ENCODE measurements at places on chromosomes 4 and X.

DNA sequence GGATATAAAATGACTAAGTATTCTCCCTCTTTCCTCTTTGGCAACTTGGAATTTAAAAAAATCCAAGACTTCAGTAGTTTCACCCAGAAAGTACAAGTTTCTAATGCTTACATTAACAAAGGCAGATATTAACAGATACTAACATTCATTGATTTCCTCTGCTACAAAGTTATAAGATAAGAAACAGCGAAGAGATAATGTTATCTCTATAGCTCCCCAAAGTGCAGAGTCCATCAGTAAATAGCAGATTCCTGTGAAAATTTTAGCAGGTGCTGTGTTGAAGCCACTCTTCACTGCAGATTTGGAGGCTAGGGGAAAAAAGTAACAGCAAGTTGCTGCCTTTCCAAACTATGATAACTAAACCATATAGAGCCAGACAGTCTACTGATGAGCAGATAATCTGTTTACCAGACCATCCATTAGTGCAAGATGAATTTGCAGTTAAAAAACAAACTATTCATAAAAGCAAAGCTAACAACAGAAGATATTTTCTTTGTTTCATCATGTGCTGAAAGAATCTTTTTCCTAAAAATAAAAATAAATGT is 3.3 kb upstream of the CAMK2D start:
- no peak for DNase-seq

- DNase-seq: no peak
Measured at GRCh38 chr4:69026974-69027373, 69.3 kb upstream of the UGT2B7 start.

- no peak for DNase-seq
Measured at GRCh38 chr4:88409206-88409605, 30.6 kb downstream of the HERC6 start.

DNA sequence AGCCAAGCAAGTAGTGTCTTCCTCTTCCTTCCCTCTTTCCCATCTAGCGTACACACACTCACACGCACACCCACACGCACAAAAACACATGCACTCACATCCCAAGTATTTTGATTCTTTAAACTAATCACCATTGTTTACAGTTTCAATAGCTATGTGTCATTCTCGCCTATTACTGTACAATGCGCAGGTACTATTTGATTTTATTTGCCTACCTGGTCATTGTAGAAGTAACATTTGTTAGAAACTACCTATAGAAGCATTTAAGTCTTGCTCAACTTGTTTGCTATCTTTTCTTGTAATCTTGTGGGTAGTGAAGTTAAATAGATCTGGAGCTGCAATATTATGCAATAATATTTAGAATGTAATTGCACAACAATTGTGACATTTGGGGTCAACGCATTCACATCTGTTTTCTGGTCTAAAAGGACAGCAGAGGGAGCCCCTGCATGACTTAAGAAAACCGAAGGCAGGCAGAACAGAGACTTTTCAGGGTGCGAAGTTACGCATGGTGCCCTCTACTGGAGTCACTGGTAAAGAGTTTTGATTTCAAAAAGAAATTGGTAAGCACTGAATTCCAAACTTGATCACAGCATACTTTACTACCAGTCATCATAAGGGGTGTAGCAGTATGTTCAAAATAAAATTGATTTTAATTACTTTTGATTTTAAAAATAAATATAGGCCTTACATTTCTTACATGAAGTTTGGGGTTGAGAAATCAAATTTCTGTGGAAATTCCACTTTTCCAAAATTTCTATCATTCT is 503.3 kb upstream of the FAM241A start:
- peak; percentile 83 for DNase-seq

GRCh38 chrX:110412971-110413726 is 54.5 kb downstream of the RTL9 start:
- DNase-seq: peak; percentile 59

GRCh38 chr4:72591547-72592454 is 22.8 kb upstream of the ADAMTS3 start:
- peak; percentile 21 for DNase-seq

DNA sequence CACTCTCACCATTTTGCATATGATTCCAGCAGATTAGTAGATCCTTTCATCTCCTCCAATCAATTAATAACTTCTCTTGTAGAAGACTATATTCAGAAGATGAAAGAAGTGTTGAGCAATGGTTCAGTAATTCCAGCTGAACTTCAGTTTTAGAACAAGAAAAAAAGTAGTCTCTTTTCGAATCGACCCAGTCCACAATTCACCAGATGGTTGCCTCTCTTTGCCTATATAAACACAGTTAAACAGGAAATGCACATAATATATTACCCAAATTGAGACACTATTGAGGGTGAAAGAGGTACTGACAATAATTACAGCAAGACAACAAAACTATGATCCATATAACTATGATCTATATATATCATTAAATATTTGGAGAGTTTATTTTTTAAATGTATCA is 16.8 kb upstream of the FAM241A start:
- DNase-seq: no peak

GRCh38 chr4:156576946-156577345 is 394.7 kb downstream of the PDGFC start:
- no peak for DNase-seq

DNA sequence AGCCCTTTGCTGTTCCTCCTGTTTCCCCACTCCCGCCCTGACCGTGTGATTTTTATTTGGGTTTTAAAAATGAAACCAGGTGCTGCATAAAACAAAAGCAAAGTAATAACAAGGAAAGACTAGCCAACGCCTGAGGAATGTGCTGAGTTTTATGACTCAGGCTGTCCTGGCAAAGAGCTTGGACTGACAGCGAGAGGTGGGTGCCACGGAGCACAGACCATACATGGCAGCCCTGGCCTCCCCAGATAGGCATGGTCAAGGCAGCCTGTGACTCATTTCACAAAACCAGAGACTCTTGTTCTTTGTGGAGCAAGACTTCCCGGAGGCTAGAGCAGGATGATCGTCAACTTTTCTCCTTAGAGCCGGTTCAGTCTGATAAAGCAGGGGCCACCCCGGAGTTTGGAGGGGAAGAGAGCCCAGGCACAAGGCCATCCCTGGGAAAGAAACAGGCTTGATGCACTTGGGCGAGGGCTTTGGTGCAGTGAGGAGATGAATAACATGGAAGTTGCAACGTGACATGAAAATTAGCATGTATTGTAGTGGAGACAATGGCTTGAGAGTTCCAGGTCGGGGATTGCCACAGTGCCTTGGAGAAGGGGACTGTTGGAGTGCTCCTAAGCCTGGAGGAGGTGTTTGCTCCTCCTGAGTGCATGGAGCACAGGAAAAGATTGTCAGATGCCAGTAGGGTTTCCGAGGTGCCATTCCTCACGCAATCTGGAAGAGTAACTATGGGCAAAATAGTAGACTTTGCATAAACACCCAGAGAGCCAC is 54.8 kb downstream of the C4orf51 start:
- DNase-seq: peak; percentile 98

GRCh38 chr4:69057620-69058409 is 38.5 kb upstream of the UGT2B7 start:
- no peak for DNase-seq

DNA sequence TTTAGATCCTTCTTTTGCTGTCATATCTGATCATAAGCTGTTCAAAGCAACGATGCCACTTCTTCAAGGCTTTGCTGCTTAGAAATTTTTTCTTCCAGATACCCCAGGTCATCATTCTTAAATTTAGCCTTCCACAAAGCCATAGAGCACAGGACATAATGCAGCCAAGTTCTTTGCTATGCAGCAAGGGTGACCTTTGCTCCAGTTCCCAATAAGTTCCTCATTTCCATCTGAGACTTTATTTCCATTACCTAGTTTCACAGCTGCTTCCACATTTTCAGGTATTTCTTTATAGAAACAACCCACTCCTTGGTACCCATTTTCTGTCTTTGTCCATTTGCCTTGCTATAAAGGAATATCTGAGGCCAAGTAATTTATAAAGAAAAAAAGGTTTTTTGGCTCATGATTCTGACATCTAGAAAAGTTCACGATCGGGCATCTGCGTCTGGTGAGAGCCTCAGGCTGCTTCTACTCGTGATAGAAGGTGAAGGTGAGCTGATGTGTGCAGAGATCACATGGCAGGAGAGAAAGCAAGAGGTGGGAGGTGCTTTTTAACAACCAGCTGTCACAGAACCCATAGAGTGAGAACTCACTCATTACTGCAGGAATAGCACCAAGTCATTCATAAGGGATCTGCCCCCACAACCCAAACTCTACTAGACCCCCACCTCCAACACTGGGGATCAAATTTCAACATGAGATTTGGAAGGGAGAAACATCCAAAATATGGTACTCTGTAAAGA is 11.8 kb upstream of the TASL start:
- DNase-seq: no peak

- DNase-seq: no peak
Measured at GRCh38 chr4:36997727-36998126, 246.8 kb upstream of the NWD2 start.

GRCh38 chr4:99961711-99962110 is 11.6 kb upstream of the H2AZ1 start:
- no peak for DNase-seq

GRCh38 chr4:101958547-101958946 is 168.0 kb downstream of the BANK1 start:
- no peak for DNase-seq

DNA sequence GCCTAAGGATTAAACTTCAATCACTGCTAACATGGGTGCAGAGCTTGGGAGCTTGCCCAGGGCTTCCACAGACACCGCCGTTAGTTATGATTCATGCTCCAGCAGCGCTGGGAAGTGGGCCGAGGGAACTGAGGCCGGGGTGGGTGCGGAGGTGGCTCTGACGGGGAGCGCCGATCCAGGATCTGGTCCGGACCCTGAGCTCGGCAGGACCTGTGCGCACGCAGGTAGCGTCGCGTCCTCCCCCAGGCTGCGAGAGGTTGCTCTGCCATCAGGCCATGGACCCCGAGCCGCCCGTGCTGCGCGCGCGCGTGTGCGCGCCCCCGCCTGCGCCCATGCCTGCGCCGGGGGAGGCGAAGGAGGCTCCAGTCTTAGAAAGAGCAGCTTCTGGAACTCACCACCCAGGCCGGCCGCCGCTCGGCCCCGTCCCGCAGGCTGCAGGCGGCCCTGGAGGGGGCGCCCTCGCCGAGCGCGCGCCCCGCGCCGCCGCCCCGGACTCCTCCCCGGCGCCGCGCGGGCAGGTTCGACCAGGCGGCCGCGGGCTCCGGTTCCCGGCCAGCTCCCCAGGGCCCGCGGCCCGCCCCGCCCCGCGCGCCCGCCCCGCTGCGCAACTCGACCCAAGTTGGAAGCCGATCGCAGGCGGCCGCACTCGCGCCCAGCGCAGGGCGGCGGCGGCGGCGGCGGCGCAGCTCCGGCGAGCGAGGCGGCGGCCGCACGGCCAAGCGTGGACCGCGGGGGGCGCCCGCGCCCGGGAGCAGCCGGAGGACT is 732 bp upstream of the ADRA2C start:
- DNase-seq: peak; percentile 68

DNA sequence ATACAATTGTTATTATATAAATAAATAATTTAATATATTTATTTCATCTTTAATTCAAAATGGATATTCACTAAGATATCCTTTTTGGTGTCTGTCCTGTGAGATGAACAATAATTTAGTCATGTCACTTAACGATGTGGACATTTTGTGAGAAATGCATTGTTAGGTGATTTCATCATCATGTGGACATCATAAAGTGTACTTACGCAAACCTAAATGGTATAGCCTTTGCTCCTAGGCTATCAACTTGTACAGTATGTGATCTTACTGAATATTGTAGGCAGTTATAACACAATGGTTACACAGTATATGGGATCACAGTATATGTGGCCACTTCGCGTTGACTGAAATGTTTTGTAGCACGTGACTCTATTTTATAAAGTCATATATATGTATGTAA is 20.2 kb upstream of the CHRNA9 start:
- no peak for DNase-seq

DNA sequence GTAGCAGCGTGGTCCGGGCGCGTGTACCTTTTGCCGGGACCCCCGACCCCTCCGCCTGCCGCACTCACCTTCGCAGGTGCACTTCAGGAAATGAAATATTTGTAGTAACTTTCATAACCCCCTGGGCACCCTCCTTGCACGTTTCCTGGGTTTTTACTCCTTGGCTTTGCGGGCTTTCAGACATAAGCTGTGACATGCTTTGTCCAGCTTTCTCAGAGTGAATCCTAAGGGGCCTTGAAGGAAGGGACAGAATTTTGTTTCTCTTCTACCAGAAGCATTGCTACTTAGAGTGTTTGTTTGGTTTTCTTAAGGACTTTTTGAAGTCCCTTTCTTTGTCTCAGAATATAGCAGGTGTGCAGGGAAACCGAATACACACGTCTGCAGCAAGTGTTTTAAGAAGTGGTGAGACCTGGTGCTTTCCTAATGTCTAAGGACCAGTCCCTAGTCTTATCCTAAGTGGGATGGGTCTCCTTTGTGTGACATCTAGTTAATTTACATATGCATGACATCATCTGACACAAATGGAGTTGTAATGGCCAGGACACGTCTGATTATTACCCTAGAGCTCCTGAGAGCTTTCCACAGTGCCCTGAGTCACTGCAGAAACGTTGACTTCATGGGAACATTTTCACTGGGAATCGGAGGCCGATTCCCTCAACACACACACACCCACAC is 1.3 kb downstream of the FAM149A start:
- no peak for DNase-seq

DNA sequence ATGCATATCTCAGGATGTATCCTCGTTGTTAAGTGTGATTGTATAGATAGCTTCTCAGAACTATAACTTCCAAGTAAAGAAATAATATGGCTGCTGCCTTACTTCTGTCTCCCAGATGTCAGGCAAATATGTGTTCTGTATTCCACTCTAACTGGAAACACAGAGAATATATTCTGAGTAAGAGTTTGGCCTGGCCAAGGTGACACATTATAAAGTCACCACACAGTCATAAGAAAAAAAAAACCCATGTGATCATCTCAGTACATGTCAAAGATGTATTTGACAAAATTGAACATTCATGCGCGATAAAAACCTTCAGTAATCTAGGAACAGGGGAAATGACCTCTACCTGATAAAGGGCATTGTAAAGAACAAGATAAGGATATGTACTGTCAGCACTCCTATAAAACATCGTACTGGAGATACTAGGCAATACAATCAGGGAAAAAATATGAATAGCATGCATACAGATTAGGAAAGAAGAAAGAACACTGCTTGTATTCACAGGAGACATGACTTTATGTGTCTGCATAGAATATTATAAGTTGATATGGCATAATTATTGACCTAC is 207.1 kb downstream of the ZNF330 start:
- DNase-seq: no peak

GRCh38 chr4:126182336-126182735 is 867.6 kb downstream of the FAT4 start:
- DNase-seq: no peak

DNA sequence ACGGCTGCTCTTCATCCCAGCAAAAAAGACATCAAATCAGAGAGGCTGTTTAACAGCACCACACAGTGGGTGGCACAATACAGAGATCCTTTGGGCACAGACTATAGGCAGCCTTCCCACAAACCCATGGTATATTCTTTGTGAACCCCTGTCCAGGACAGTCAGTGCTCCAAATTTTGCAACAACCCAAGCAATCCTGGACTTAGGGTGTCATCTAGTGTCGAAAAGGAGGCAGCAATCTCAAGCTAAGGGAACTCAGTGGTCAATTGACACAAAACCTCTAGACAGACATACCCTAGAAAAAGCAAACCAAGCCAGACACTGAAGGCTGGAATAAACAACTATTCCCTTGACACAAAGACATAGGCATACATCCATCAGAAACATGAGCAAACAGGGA is 137.4 kb downstream of the BMP15 start:
- no peak for DNase-seq

Data from EL (cell line).